Glutamatergic neuron (in vitro differentiated cells): ENCODE measurements at places on chromosomes 4 and X. TPM values are rescaled to one million over a fixed set of nuclear protein-coding genes. Genes with fewer than 3 reads are reported as not detected.

The ART3 gene
- total RNA-seq: not detected

The SSX2 gene
- total RNA-seq: not detected

DNA sequence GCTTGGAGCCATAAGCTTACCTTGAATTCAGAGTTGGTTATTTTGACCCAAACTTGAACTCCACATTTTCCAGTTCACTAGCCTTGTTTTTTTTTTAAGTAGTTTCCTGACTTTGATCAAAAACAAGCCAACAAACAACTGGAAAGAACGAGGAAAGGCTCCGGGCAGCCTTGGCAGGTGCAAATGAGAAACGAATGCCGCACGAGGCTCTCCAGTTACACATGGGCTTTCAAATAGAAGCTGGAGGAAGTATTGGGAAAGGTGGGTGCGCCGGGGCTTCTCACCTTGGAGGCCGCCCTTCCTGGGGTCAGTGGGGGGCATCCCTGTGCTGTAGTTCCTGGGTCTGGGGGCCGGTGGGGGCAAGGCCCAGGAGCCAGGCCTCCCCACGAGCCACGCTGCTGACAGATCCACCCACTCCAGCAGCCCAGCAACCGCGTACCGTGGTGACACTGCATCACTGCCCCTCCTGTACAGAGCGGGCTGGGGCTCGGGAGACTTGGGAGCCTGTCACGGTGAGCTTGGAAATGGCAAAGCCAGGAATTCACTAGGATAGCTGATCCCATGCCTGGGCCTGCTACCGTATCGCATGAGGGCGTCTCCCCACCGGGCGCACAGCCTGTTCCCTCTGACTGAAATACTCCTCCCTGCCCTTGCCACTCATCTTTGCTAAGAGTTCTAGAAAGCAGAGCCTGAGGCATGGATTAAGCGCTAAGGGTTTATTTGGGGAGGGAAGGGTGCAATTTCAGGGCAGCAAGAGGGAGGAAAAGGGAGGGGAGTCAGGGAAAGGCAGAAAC is 50.9 kb upstream of the ADRA2C start:
- H3K4me1 ChIP-seq: peaks cover 4% of the 10 kb centered on the region
- H3K27ac ChIP-seq: no peak overlapping the region
- peaks cover 7% of the 10 kb centered on the region for H3K36me3 ChIP-seq
- peaks cover 12% of the 10 kb centered on the region for H3K27me3 ChIP-seq

The SLC25A43 gene
- 1.0 TPM for total RNA-seq

DNA sequence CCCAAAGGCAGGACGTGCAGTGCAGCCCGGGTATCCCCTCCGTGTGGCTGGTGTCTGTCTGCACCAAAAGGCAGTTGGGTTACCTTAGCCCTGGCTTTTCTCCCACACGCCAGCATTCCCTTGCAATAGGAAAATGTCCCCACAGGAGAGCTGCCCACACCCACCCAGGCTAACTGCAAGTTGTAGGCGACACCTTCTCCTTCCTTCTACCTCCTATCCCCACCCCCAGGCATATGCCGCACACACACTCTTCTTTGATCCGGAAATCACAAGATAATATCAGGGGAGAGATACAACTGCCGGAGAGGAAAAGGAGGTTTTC is 444 bp upstream of the APBB2 start:
- H3K4me1 ChIP-seq: peaks cover 20% of the 10 kb centered on the region
- no peaks in the 10 kb centered on the region for H3K36me3 ChIP-seq

The TXK gene
- not detected for total RNA-seq

DNA sequence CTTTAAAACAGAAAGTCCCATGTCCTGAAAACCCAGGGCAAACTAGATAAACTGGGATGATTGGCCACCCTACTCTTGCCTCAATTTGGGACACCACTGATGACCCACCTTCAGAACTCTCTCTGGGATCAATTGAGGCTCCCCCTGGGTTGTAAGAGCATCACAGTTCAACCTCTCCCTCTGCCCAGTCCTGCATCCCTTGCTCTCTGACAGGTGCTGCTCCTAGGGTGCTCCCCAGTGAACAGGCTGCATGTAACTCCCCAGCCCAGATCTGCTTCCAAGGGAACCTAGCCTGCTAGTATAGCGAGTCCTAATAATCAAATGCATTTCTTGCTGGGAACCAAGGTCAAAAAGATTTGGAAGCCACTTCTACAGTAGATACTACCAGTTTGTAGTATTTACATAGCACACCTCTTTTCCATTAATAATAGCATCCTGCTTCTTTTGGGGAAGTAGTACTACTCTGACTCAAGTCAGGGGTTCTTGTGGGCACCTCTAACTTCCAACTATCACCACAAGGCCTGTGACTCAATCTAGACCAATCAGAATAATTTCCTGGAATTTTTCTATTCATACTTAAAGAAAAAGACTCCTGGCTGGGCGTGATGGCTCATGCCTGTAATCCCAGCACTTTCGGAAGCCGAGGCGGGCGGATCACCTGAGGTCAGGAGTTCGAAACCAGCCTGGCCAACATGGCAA is 42.1 kb upstream of the SPINK2 start:
- H3K27me3 ChIP-seq: no peaks in the 10 kb centered on the region
- no peak overlapping the region for H3K27ac ChIP-seq
- no peak overlapping the region for H3K4me3 ChIP-seq
- H3K4me1 ChIP-seq: no peaks in the 10 kb centered on the region
- no peak for DNase-seq

DNA sequence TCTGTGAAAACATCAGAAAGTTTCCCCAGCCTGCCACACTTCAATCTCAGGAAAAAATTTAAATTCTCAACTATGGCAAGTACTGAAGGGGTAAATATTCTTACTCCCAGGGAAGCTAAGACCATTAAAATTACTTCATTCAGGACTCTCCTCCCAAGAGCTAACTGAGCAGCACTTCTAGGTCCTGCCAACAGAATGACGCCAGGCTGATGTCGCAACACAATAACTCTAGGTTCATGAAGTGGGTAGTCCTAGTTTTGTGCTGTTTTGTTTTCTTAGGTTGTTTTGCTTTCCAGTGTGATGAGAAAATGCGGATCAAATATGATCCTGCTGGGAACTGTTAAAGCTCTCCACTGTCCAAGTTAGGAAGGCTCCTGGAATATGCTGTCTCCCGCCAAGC is 180.0 kb downstream of the NKX6-1 start:
- peaks cover 7% of the 10 kb centered on the region for H3K4me1 ChIP-seq
- H3K4me3 ChIP-seq: no peak overlapping the region
- no peak for DNase-seq
- no peak overlapping the region for H3K27ac ChIP-seq
- no peaks in the 10 kb centered on the region for H3K36me3 ChIP-seq

GRCh38 chrX:126658447-126658846 is 105.8 kb upstream of the DCAF12L1 start:
- no peak overlapping the region for H3K4me3 ChIP-seq
- DNase-seq: no peak
- no peak overlapping the region for H3K27ac ChIP-seq
- no peaks in the 10 kb centered on the region for H3K27me3 ChIP-seq
- no peaks in the 10 kb centered on the region for H3K4me1 ChIP-seq
- H3K36me3 ChIP-seq: no peaks in the 10 kb centered on the region

GRCh38 chr4:170949084-170949483 is 859.3 kb upstream of the AADAT start:
- no peak for DNase-seq
- no peak overlapping the region for H3K27ac ChIP-seq
- H3K27me3 ChIP-seq: peaks cover 3% of the 10 kb centered on the region
- H3K36me3 ChIP-seq: no peaks in the 10 kb centered on the region
- no peaks in the 10 kb centered on the region for H3K4me1 ChIP-seq
- no peak overlapping the region for H3K4me3 ChIP-seq

DNA sequence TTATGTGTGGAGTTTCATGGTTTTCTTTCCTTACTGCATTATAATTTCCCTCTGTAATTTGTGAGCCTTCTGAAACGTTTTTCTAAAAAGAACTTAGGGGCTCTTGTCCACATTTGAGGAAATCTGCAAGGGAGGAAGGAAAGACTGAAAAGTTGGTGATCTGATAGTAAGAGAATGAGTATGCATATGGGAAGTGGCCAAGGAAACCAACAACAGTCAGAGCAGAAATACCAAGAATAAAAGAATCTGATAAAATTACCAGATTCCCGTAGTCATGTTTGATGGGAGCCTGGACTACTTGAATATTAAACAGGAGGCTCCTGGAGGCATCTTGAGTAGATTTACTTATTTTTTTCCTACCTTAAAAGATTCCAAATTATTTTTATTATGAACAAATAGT is 50.1 kb downstream of the MEPE start:
- DNase-seq: no peak
- H3K27ac ChIP-seq: no peak overlapping the region
- H3K4me1 ChIP-seq: no peaks in the 10 kb centered on the region
- no peaks in the 10 kb centered on the region for H3K36me3 ChIP-seq
- no peak overlapping the region for H3K4me3 ChIP-seq
